Left colon (tissue), 2 donors: ENCODE measurements at places on chromosomes 13 and 19. TPM values are rescaled to one million over a fixed set of nuclear protein-coding genes. Genes with fewer than 3 reads are reported as not detected.
A peak's percentile ranks its signal among the peaks of the same experiment; 100 is the strongest.

DNA sequence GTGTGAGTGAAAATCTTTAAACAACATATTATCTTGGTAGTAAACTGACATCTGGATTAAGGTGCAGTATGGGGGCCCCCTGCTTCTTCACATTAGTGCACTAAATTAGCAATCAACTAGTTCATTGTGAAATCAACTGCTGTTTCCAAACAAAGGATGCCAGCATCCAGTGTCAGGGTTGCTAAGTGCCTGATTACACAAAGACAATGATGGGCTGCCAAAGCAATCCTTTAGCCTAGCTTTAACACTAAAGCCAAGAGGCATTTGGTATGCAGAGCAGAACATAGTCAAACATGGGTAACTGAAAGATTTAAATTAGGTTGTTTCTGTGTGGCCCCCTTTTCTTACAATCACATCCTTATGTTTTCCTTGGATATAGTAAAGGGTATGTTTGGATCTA, 543.1 kb upstream of the SLITRK5 start:
- DNase-seq: no peak

DNA sequence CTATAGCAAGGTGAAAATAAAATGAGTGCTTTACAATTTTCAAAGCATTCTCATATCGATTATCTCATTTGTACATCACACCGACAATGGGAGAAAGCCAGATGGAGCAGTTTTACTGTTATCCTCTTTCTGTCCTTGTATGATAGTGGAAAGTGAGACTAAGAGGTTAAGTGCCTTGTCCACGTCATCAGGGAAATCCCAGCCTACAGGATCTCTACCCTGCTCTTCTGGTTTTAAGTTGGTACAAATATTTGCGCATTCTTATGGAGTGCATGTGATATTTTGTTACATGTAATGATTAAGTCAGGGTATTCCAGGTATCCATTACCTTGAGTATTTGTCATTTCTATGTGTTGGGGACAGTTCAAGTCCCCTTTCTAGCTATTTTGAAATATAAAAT, 12.4 kb upstream of the ENOX1 start:
- DNase-seq: no peak

DNA sequence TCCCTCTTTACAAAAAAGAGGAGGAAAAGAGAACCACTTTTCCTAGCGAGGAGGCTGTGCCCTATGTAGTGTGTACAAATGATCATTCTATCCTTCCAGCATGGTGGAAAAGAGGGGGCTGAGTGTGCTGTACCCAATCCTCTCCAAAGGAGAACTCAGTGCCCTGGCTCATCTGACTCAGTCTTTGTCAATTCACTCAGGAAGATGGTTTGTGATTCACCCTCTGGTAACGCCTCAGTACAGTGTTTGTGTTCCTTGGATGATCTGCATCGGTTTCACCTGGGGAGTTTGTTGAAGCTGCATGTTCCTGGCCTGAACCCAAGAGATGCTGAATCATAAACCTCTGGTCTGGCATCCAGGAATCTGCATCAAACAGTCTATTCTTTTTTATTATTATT, 18.3 kb upstream of the ENOX1 start:
- no peak for DNase-seq

- no peak for DNase-seq
Measured at GRCh38 chr13:108917581-108917980, 288.2 kb downstream of the MYO16 start.

DNA sequence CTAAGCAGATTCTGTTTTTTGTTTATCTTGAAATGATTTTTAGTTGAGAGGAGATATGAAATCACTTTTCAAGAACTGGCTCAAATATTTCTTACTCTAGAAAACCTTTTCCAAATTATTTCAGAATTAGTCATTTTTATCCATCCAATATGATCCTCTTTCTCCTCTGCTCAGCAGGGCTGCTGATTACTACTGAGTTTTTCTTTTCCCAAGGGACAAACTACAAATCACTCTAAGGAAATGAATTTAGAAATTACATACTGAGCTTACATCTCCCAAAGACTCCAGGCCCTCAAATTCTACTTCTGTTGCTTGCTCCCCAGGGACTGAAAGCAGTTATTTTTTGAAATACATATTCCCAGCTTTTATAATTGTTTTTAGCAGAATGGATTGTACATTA, 87.4 kb upstream of the UFM1 start:
- no peak for DNase-seq

- peak; percentile 52 for DNase-seq
Measured at GRCh38 chr13:24274452-24275021, 34.8 kb upstream of the C1QTNF9 start.

- DNase-seq: no peak
Measured at GRCh38 chr19:46391296-46392251, 21.8 kb downstream of the CCDC8 start.

DNA sequence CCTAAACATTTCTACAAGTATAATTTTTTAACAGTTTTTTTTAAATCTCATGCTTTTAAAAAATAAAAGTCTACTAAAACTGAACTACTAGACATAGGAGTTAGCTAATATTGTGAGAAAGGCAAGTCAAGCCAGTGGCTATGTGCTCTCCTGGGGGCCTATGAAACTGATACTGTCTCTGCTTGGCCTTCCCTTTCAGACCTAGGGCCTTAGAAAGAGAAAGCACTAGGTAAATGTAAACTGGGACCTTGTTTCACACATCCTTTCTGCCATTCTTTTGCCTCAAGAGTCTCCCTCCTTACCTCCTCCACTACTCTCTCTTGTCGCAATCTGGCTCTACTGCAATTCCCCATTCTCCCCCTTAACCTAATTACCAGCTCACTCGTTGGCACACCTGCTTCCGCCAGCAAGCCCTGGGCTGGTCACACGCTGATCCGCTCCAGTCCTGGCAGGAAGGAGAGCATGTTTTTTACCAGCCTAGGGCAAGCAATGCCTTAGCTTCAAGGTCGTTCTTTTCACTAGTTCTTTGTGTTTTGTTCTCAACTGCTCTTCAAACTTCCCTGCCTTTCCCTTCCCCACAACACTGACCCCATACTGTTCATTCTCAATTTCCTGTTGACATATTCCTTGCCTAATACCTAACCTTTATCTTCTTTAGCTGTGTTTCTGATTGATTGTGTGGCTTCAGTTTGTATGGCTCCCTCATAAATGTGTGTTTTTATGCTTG, 23.1 kb downstream of the TBC1D4 start:
- DNase-seq: peak; percentile 73

Gene ANGPTL8
- not detected for total RNA-seq

Gene ERICH6B
- not detected for total RNA-seq
